Fibroblast of pulmonary artery (primary cell): ENCODE measurements at places on chromosomes 7 and 10.
A peak's percentile ranks its signal among the peaks of the same experiment; 100 is the strongest.

DNA sequence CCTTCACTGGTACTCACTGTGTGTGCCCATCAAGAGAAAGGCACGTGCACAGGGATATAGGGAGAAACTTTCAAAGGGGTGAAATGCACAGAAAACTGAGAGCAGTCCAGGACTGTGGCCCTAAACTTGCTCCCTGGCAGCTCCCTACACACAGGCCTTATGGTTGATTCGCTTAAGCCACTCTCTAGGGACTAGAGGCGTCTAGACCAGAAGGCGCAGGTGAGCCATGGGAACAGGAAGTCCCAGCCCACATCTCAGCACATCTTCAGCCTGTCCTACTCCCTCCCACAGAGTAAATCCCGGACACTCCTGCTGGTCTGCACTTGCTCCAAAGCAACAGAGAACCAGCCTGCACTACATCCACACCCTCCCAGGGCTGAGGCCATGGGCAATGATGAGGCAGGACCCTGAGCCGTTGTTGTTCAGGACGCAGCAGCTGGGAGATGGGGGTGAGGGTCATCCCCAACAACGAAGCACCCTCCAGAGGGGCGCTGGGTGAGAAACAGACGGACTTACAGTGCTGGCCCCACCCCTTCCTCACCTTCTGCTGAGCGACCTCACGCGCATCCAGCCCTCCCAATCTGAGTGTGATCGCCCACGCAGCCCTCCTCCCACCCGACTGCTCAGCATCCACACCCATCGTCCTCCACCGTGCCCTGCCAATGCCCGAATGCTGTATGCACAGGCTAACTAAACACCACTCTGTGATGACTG is 109.3 kb downstream of the TNS3 start:
- DNase-seq, result no peak

DNA sequence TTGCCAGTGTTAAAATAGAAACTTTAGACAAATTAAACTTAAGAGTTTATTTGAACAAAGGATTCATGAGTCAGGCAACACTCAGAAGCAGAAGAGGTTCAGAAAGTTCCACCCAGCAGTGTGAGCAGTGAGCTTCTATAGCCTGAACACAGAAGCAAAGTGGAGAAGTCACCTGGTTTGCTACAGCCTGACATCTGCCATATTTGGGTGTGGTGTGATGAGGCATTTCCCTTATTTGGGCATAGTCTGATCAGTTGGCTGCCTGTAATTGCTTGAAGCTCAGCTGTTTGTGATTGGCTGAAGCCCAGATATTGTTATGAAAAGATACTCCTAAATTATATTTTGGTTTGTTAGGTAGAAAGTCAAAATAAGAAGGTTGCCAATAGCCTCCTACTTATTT is 39.1 kb downstream of the VWC2 start:
- DNase-seq, result no peak

GRCh38 chr10:44267007-44267406 is 117.9 kb downstream of the CXCL12 start:
- DNase-seq, result no peak

GRCh38 chr10:94777886-94778458 is 15.5 kb downstream of the CYP2C19 start:
- no peak for DNase-seq

- no peak for DNase-seq
Measured at GRCh38 chr7:158559356-158559755, 28.3 kb downstream of the PTPRN2 start.

DNA sequence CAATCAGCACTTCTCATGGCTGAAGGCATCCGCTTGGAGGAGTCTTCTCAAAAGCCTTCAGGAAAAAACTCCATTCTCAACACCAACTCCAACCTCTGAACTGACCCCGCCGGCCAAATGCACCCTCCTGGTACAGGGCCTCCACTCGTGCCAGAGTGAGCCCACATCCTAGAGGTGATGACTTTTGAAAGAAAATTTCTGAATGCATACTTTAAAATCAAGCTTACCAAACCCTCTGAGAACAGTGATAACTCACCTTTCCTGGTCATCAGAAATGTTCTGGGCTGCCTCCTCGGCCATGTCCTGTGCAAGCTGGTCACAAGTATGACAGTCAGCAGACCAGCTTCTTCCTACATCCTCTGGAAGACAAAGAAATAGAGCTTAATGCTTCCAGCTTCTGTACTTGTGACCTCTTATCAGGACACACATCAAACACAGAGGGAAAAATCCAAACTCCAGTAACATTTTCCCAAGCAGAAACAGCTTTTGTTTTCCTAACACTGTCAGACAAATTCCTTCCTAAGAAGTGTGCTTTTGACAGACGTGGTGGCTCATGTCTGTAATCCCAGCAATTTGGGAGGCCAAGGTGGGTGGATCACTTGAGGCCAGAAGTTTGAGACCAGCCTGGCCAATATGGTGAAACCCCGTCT is at the start of gene PKD1L1:
PKD1L1 (minus strand) TSS at position 326 of the 650 bp plus-strand sequence; CDS start at position 300, 26 bp downstream.
- DNase-seq, result no peak

- no peak for DNase-seq
Measured at GRCh38 chr10:2908851-2909630, 158.3 kb upstream of the PFKP start.

- peak; percentile 76 for DNase-seq
Measured at GRCh38 chr7:12674861-12675260, 12.6 kb upstream of the ARL4A start.

DNA sequence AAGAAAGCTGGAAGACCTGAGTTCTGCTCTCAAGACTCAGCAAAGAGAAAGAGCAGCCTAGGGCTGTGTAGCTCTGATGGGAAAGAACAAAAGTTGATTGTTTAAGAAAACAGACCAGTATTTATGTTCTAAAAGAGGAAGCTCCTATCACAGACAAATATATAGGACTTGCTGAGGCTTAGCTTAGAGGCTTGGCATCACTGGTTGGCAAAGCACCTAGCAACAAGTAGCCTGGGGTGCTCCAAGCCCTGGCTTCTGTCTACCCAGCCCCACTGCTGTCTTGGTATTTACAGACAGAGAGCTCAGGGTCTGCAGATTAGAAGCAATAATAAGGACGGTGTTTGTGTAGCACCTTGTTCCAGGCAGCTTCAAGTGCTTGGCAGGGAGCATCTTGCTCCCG is 36.9 kb upstream of the CCDC3 start:
- no peak for DNase-seq

- DNase-seq, result no peak
Measured at GRCh38 chr10:1158066-1158465, 101.9 kb downstream of the WDR37 start.

DNA sequence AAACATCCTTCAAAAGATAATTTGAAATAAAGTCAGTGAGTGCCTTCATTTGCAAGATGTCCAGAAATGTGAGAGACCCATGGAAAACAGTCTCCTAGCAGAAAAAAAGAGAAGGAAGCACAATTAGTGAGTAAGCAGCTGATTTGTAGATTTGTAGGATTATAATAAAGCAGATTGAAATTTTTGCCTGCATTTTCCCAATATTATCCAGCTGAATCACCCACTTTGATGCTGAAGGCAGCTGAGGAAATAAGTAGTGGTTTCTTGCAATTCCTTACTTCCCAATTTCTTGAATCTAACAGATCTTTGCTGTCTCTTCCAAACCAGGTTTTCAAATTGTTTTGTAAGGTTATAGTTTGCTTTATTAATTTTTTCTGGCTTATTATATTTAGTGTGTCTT is 181.4 kb downstream of the GNAT3 start:
- DNase-seq, result peak; percentile 44

- no peak for DNase-seq
Measured at GRCh38 chr10:46264336-46264735, 22.5 kb upstream of the ANTXRL start.

DNA sequence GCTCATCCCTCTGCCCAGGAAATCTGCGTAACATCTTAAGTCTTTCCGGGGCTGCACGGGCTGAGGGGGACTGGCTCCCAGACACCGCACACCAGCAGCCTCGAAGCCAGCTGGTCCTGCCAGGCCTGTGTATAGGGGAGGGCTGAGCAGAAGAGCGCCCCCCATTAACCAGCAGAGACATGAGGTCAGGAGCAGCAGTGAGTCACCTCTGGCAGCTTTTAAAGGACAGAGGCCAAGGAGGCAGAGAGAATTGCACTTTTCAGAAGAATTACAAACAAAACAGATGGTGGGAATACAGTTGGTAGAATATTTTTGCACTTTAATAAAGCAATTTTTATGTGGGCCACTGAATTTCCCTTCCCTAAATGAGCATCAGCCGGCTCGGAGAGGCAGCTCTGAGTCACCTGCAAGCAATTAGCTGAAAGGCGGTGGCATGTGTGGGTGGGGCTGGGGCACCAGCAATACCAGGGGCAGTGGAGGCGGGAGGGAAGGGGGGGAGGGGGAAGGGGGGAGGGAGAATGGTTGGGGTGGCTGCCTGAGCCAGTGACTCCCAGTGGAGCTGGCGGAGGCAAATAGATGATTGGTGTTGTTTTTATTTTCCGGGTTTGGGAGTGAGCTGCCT is 39.1 kb downstream of the GOLGA7B start:
- peak; percentile 4 for DNase-seq

- no peak for DNase-seq
Measured at GRCh38 chr10:47330804-47331203, 8.6 kb downstream of the GDF2 start.

- no peak for DNase-seq
Measured at GRCh38 chr7:151400626-151401315, 9.1 kb downstream of the WDR86 start.

- DNase-seq, result no peak
Measured at GRCh38 chr7:17902599-17902998, 37.7 kb downstream of the SNX13 start.

GRCh38 chr7:29921404-29922010 is 68.1 kb downstream of the SCRN1 start:
- peak; percentile 77 for DNase-seq

- DNase-seq, result peak; percentile 85
Measured at GRCh38 chr7:48083114-48083830, 5.8 kb upstream of the UPP1 start.

- DNase-seq, result peak; percentile 67
Measured at GRCh38 chr7:91082852-91083495, 181.3 kb upstream of the FZD1 start.

DNA sequence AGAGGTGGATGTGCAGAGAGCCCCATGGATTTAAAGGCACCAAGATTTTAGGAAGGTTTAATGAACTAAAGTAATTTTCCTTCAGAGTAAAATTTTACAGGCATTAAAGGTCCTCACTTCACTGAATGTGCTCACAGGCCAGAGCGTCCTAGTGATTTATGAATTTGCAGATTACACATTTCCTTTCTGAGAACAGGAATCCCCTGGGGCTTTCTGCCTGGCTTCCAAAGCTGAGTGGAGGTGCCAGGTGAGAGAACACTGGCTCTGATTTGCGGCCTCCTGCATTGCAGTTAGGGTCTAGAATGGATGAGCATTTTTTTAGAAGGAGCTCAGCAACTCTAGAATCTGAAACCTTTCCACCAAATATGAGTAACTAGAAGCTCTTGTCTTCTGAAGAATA is 194.3 kb downstream of the SORCS3 start:
- no peak for DNase-seq

- peak; percentile 46 for DNase-seq
Measured at GRCh38 chr10:110337906-110338305, 33.2 kb upstream of the SMNDC1 start.

GRCh38 chr7:73723813-73724212 is 4.3 kb upstream of the STX1A start:
- no peak for DNase-seq

DNA sequence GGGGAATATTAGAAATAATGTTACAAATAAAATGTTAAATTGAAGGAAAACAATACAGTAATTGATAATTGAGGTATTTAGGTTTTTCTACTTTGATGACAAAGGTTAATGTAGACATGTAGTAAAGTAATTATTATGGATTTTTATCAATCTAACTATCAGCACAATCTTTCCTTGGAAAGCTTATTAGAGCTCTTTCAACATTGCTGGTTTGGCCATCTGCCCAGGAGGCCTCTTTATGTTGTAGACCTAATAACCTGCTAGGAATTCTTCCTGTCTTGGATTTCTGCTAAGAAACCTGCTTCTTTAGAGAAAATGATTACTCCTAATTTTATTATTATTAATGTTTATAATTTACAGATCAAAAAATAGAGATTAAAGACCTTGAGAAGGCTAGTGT is 78.9 kb downstream of the CHRM2 start:
- peak; percentile 34 for DNase-seq

- DNase-seq, result no peak
Measured at GRCh38 chr10:93576888-93577287, 10.4 kb downstream of the FFAR4 start.

DNA sequence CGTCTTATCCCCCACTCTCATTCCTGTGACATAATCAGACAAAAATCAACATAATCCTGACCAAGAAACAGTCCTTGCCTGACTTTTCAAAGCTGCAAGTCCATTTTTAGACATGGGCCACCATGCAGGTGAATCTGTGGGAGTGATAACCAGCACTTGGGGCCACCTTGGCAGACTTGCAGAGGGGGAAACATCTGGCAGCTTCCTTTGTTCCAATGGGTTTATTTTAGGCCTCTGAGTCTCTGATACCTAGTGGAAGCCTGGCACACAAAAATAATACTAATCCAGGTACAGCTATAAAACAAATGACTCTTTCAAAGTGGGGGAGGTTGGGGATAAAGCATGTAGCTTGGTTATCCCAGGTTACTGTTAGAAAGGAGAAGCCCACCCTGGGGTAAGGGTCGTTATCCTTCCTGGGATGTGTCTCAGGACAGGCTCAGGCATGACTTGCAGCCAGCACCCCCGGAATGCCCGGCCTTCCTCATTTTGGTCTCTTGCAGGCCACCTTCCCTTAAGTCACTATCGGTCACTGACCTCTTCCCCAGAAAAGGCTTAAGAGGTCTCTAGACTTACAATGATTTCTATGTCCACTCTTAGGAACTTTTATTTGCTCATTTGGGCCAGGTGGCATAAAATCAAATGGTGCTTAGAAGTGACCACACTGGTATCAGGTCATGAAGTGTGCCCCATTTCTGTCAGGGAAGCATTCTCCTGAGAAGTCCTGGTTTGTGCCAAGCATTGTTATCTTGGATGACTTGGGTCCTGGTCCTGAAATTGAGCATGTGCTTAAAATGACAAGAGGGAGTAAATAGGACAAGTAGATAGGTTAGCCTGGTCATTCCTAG is 37.6 kb downstream of the EEPD1 start:
- no peak for DNase-seq

DNA sequence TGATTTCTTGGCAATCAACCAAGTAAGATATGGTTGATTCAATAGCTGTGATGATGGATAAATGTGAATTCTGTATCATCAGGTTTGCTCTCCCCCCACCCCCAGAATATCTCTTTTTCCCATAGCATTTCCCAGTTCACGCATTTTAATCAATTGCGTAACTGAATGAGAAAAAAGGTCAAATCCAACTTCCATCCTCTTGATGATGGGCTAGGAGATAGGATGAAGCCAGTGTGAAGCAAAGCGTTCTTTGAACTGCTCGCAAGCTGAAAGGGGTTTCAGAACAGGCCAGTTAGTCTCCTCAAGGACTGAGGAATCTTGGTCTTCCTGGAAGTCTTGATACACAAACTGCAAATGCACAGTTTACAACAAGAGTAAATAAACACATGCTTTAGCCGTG is 94.5 kb upstream of the ARMC3 start:
- DNase-seq, result no peak

DNA sequence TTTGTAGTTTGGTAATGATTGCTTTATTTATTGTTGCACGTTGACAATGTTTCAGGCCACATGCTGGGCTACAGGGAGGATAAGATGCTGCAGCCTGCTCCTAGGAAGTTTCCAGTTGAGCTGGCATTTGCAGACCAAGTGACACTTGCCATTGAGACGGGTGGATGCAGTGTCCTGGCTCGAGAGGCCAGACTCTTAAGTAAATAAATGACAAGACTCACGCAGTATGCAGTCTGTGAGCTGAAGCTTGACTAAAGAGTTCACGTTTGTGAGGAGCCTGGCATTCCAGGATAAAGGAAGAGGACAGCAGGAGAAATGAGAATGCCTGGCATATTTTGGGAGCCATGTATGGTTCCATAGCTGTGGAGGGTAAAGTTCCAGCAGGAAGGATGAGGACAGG is 105.8 kb downstream of the BAMBI start:
- DNase-seq, result no peak
